ENCODE measurements at places on chromosomes 5 and 9. TPM values are rescaled to one million over a fixed set of nuclear protein-coding genes. Genes with fewer than 3 reads are reported as not detected.

Gene ANKRD31
- under 0.01 TPM for total RNA-seq

Gene WDR38
- total RNA-seq = not detected

Gene IL4
- not detected for total RNA-seq

Gene MCTP1
- total RNA-seq = 4.8 TPM

Gene LECT2
- total RNA-seq = not detected

Gene QRFP
- not detected for total RNA-seq

Gene C8G
- total RNA-seq = not detected

Gene HAVCR2
- 2.2 TPM for total RNA-seq

Gene TMEM252
- total RNA-seq = not detected

Gene NR4A3
- total RNA-seq = 2.0 TPM

Gene PTGR1
- total RNA-seq = 161 TPM

Measured in smooth muscle cell of trachea (primary cell).